ENCODE measurements at places on chromosomes 16 and 17.
A peak's percentile ranks its signal among the peaks of the same experiment; 100 is the strongest.

DNA sequence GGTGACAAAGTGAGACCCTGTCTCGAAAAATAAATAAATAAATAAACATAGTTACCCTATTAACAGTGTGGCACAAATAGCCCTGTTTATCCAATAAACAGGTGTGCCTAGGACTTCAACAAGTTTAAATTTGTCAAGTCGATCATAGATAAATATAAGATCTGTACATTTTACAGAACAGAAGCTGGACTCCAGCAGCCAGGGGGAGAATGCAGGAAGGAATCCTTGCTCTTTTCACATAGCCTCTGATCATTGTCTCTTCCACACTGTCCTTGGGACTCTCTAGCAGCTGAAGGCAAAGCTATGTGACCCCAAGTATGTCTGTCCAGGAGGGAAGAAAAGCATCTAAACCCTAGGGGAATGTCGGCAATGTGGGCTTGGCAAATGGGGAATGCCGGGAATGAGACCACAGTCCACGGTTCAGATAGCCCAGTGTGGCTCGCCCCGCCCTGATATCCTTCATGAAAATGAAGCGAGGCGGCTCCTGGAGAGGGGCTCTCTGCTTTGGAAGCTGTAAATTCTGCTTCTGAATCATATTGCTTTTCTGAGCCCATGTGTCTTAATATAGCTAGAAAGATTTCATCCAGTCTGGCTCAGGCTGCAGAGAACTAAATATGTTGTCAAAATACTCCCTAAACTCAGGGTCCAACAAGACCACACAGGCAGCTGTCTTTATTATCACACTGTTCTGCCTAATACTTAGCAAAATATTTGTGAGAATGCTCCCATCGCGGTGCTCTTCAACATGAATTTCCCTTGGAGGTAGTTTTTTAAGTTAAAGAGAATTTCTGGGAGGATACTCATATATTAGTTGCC, 24.9 kb upstream of the GRB2 start:
- DNase-seq, result no peak

GRCh38 chr16:77304134-77304533, 104.9 kb downstream of the SYCE1L start:
- no peak for DNase-seq

DNA sequence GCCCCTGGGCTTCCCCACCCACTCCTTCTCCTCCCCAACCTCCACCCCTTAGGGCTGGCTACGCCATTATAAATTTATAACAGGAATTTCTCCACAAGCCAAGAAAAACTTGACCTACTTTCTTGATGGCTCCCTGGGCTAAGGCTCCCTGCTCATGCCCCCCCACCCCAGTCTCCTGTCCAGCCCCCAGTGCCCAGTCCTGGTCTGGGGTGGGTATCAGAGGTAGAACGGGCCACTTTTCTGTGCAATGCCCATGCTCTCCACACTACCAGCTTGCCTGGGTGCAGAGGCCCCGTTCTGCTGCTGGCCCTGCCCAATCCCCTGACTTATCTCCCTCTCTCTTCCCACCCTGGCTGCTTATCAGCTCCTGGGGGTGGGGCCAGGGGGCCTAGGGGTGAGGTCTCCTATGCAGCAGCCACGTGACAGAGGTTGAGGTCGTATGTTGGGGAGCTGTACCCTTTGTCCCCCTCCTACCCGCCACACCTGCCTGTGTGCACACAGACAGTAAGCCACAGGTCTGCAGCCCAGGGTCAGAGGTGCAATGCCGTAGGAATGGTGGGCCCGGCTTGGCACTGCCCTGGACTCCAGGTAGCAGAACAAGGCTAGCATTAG, 10.1 kb downstream of the THRA start:
- no peak for DNase-seq

GRCh38 chr16:23945243-23945642, 109.5 kb downstream of the PRKCB start:
- no peak for DNase-seq

GRCh38 chr17:29115435-29115834, 64.8 kb downstream of the MYO18A start:
- no peak for DNase-seq

GRCh38 chr17:18011286-18011685, 27.7 kb downstream of the ATPAF2 start:
- no peak for DNase-seq

- DNase-seq, result no peak
These were observed 12.7 kb downstream of the EARS2 start for GRCh38 chr16:23544436-23544835.

GRCh38 chr16:12329246-12329995, 352.9 kb downstream of the SNX29 start:
- DNase-seq, result no peak

- peak; percentile 73 for DNase-seq
These were observed 55.9 kb downstream of the MYO18A start for GRCh38 chr17:29124135-29124924.

DNA sequence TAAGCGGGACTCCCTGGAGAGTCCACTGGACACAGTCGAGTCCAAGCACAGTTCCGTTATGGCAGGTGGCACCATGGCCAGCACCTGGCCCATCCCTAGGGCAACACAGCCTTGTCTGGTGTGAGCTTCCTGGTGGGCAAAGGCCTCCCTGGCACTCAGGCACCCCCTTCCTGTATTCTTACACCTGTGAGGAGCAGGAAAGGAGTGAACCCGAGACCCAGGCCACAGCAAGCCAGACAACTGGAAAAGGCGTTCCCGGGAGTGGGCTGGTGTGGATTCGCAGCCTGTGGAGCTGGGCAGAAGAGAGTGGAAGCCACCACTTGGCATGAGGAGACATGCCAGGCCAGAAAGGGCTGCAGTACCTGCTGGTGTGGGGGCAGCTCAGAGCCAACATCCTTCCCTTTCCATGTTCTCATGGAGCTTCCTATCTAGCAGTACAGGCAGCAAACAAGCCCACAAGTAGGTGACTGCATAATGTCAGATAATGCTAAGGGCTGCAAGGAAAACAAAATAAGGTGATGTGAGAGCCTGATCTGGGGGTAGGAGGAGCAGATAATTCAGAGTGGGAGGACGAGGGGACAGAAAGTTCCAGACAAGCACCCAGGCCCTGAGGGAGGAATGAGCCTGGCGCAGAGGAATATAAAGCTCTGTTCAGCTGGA, 87.0 kb downstream of the GNAO1 start:
- no peak for DNase-seq

DNA sequence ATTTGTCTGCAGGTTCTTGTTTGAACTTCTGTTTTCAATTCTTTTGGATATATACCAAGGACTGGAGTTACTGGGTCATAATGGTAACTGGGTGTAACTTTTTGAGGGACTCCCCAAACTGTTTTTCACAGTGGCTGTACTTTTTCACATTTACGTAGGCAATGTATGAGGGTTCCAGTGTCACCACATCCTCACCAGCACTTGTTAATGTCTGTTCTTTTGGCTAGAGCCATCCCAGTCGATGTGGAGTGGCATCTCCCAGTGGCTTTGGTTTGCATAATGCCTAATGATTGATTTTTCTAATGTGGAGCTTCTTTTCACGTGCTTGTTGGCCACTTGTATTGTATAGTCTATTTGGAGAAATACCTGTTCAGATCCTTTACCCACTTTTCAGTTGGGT, 59.3 kb downstream of the SPECC1 start:
- DNase-seq, result no peak

DNA sequence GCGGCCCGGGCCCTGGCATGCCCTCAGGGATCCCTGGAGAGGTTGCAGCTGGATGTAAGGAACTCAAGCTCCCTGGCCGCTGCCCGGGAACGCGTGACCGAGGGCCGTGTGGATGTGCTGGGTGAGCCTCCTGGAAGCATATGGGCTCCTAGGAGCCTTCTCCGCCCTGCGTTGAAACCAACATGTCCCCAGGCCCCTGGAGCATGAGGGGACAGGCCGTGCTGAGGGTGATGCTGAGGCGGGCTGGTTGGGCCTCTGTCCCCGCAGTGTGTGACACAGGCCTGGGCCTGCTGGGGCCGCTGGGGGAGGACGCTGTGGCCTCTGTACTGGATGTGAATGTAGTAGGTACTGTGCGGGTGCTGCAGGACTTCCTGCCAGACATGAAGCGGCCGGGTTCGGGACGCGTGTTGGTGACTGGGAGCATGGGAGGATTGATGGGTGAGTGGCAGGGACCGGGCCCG, 5.7 kb upstream of the HSD17B1 start:
- no peak for DNase-seq

- no peak for DNase-seq
These were observed 146.6 kb downstream of the IRF8 start for GRCh38 chr16:86045591-86045971.

DNA sequence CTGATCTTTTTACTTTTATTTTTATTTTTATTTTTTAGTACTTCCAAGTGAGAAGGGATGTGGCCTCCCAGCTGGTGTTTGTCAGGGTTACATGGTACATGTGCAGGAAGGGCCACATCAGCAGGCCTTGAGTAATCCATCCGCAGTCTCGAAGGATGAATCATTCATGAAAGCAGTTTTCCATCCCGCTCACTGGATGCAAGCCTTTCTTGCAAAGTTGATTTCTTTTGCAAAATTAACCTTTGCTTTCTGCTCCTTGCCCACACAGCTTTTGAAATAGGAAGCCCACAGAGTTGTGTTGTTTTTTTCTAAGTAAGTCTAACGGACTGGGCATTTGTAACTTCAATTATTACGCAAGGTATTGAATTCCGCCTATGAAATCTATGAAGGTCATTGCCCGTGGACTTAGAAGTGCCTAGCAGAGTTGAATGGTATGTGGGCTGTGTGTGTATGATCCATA, 157.4 kb downstream of the PRKCA start:
- DNase-seq, result peak; percentile 99

GRCh38 chr17:8350339-8350738, 10.7 kb downstream of the ODF4 start:
- no peak for DNase-seq

DNA sequence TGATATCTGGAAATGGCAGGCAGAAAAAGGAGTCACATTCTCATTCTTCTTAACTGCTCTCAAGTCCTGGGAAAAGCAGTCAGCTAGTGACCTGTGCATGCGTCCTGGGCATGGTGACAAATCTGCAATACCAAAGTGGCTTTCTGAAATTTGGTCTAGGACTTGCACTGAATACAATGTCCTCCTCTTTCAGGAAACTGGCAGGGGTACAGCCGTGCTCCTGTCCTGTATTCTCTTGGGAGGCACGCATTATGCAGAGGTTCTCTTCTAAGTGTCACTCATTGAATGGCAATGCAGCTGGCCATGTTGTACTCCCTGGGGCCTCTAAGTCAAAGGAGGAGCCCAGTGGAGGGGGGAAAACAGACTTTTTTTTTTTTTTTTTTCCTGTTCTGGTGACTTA, 10.6 kb downstream of the PHF12 start:
- DNase-seq, result no peak

DNA sequence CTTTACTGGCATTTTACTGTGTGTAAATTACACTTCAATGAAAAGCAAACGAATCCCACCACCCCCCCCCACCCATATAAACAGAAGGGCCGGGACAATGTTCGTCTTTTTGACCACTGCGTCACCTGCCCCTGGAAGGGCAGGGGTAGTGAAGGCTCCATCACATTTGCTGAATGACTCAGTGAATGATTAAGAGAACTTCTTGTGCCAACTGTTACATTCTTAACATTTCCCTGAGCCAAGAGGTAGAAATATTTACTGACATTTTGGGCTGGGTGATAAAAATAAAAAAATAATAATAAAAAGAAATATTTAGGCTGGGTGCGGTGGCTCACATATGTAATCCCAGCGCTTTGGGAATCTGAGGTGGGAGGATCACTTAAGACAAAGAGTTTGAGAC, 24.1 kb downstream of the C16orf96 start:
- no peak for DNase-seq

DNA sequence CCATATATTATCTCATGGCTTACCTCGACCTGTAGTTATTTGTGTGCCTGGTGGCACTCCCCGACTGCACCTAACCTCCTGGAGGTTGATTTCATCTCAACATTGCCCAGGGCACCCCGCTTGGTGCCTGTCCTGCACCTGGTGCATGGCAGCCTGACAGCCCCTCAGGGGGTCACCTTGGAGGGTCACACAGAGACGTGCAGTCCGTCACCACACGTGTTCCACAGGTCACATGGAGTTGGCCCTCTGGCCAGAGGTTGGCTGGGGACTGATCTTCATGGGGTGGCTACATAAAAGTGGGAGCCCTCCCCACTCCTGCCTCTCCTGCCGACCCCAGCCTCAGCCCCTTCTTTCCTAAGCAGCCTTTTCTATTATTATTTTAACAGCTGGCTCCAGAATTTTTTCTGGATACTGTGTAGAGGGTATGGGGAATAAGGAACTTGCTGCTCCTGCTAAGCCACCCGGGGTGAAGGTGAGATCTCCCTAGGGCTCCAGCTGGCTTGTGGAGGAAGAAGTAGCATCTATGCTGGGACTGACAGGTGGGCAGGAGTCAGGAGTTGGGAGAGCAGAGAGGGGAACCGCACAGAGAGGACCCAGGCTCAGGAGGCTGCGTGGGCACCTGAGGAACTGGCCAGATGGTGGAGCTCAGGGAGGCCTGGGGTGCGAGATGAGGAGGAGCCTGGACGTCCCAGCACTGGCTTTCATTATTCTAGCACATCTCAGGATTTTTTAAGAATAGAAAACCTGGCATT, 12.5 kb upstream of the NKD1 start:
- DNase-seq, result no peak

DNA sequence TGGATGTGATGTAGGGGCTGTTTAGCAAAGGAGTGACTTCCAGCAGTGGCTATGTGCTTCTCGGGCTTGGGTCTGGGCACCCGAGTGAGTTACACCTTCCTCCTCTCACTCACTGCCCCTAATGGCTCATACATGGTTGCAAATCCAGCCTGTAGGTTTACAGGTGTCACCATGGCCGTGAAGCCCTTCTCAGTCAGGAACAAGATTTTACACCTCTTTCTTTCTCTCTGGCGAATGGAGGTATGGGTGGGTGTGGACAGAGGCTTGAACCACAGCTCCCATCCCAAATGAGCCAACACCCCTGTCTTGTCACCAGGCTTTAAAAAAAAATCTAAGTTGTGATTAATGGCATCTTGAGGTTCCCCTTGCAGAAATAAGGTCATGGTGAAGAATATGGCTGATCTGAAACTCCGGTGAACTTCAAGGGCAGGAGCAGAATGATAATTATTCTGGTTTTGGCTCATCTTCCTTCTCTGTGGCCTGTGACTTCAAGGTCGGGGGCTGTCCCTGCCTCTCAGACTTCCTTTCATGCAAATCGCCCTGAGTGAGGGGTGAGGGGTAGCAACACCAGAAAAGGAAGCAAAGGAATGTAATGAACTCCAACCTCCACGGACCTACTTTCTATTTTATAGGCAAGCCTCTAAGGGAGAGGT, 331.2 kb downstream of the MAF start:
- peak; percentile 60 for DNase-seq

DNA sequence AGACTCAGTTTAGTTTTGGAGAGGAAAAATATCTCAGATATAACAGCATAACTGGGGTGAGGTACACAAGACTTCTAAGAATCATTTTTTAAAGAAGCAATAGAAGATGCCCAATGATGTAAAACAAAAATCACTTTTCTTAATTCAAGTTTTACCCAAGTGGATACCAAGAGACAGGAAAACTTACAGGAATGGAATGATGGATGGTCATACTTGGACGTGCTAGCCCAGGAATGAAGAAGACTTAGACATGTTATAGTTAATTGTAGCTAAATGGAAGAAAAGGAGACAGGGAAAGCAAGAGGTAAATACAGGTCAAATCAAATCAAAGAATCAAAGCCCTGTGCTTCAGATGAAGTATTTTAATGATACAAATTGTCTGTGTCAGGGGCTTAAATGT, 312.7 kb upstream of the KCNJ16 start:
- DNase-seq, result no peak

Data from inflammatory macrophage (primary cell).